ENCODE measurements at places on chromosomes 3 and 15.
A peak's percentile ranks its signal among the peaks of the same experiment; 100 is the strongest.

DNA sequence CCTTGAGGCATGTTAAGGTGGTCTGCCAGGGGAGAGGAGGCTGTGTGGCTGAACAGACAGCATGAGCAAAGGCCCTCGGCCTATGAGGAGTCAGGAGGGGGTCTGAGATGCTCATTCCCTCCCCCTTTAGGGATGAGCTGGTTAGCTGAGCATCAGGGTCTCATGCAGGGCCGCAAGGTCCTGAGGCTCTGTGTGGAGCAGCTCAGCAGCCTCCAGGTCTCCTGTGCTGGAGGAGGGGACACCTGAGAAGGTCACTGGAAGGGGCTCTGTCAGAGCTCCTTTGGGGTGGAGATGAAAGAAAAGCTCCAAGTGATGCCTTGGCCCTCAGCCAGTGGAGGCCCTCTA is 67.1 kb downstream of the RASGRF1 start:
- DNase-seq = no peak

- DNase-seq = no peak
These were observed 1.4 kb upstream of the MUC13 start for GRCh38 chr3:124935794-124936542.

DNA sequence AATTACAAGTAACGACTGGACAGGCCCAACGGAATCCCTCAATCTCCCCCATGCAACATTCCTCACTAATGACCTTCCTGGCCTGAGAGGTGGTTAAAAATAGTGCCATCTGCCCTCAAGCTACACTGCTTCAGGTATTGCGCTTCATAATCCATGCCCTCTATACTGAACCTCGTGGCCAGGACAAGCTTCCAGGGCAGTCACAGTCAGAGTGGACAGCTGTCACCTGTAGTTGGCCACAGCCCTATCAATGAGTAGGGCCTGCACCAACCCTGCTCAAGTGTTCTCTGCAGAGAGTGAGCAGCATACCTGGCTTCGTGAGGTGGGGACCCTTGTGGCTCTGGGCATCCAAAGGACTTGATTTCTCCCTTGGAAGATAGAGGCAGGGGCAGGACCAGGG is 46.9 kb upstream of the SEMA4B start:
- no peak for DNase-seq

GRCh38 chr15:55282284-55282833 is 7.3 kb downstream of the RAB27A start:
- peak; percentile 18 for DNase-seq

DNA sequence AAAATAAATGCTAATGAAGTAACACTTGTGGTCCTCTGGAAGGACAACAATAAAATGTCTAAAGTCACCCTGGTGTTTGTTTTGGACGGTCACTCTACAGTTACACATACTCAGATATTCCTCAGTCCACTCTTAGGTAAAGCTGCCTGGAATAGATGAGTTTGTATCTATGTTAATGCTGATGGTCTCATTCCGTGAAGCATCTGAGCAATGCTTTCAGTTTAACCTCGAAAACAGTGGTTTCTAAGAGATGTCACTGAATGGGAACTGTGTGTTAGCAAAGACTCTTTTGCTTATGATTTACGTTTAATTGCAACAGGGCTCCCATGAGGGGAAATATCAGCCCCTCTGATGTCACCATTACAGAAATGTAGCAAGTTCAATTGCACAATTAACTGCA is 49.1 kb downstream of the FBN1 start:
- no peak for DNase-seq

- DNase-seq = no peak
These were observed 505.2 kb downstream of the SHQ1 start for GRCh38 chr3:72343078-72343477.

- no peak for DNase-seq
These were observed 5.2 kb downstream of the SOX2 start for GRCh38 chr3:181716966-181717365.

GRCh38 chr3:23385327-23385726 is 182.2 kb downstream of the UBE2E2 start:
- no peak for DNase-seq

DNA sequence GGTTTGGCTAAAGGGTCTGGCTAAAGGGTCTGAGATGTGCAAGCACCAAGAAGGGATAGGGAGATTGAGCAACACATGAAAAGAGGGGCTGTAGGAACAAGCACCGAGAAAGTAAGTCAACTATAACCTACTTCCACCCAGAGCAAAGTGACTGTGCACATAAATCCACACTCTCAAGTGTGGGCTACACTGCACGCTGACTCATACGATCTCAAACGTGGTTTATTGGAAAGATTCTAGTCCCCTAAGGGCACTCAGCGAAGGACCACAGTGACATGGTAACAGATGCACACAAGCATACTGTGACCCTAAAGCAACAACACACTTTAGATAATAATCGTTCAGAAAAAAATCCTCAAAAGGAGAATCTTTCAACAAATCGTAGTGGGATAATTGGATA is 48.0 kb downstream of the EHHADH start:
- DNase-seq = no peak

- no peak for DNase-seq
These were observed 59.5 kb upstream of the CTSH start for GRCh38 chr15:79004336-79004735.

GRCh38 chr3:24604215-24604614 is 109.6 kb upstream of the THRB start:
- no peak for DNase-seq

GRCh38 chr3:102140116-102140515 is 290.8 kb downstream of the NFKBIZ start:
- no peak for DNase-seq

GRCh38 chr15:63439536-63440264 is 58.1 kb upstream of the CA12 start:
- DNase-seq = no peak

GRCh38 chr3:102074946-102075345 is 225.6 kb downstream of the NFKBIZ start:
- no peak for DNase-seq

DNA sequence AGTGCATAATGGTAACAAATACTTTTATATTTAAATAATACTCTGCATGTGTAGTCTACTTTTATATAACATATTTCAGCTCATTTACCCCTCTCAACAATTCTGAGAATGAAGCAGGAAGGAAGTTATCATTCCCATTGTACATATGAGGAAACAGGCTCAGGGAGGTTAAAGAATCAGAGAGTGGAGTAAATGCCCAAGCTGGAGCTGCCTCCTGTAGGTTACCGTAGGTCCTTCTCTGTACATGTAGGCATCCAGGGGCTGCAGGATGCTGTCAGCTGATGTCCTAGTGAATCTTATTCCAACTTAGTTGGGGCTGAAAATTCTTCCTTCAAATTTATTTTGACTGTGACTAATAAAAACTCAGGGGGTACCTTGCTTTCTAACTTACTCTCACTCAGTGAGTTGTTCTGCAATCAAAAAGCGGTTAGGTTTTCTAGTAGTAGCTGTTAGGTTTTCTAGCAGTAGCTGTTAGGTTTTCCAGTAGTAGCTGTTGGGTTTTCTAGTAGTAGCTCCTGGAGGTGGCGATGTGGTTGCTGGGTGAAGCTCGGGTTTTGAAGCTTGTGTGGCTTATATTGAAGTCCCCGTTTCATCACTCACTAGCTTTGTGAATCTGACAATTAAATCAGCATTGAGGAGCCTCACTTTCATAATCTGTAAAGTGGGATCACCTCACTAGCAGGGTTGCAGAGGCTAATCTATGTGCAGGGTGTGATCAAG is 357.0 kb downstream of the NR2F2 start:
- no peak for DNase-seq

DNA sequence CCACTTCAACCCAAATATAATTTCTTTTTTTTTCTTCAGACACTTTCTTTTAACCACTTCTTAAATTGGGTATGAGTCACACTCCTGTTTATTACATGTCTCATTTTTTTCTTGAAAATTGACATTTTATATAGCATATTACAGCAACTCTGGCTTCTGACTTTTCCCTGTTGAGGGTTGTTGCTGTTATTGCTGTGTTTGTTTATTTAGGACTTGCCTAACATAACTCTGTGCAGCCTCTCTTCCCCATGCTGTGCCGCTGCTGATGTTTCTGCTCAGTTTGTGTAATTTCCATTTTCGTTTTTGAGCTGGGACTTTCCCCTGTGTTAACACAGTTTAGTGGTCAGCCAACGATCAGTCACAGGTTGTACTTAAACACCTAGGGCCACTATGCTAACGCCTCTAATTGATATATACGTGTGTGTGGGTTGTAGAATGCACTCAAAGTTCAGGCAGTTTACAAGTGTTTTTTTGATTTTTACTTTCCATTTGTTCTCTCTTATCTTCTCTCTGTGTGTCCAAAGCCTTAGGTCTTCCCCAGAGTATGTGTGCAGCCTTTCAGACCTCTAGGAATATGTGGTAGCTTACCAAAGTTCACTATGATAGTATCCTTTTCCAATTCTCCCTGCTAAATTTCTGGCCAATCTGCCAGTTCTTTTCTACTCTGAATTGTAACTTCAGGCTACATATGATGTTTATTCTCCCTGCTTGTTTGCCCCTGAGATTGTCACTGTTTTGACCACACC is 337.2 kb downstream of the ZBTB20 start:
- peak; percentile 1 for DNase-seq

GRCh38 chr3:37236024-37236423 is 61.6 kb upstream of the LRRFIP2 start:
- no peak for DNase-seq

DNA sequence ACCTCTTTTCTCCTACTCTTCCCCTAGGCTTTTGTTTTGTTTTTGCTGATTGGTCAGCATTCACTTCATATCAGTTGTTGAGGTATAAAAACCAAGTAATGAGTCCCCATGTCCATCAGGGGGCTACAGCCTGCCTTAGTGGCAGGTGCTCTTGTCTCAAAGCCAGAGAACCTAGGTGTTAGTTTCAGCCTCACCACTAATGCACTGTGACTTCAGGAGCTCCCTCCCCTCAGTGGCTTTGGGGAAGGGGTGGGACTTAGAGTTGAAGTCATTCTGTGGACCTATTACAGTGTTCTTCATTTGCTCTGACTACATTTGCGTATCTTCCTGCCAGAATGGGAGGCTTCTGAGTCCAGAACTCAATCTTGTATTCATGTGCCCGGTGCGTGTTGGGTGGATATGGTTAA is 41.6 kb downstream of the NR2C2 start:
- DNase-seq = peak; percentile 11

DNA sequence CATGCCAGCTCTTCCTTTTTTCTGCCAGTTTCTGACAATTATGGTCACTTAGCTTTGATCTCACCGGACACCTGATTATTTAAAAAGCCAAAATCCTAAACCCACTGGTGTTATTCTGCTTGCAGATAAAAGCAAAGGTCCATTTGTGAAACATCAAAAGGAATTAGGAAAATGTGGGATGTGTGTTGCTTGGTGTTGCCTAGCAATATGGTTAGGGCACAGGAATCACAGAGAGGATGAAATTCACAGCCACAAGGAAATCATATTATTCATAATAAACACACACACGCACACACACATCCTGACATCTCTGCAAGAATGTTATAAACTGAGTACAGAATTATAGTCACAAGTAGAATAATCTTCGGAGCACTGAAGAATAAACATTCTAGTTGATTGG is 89.3 kb upstream of the BHLHE40 start:
- no peak for DNase-seq

DNA sequence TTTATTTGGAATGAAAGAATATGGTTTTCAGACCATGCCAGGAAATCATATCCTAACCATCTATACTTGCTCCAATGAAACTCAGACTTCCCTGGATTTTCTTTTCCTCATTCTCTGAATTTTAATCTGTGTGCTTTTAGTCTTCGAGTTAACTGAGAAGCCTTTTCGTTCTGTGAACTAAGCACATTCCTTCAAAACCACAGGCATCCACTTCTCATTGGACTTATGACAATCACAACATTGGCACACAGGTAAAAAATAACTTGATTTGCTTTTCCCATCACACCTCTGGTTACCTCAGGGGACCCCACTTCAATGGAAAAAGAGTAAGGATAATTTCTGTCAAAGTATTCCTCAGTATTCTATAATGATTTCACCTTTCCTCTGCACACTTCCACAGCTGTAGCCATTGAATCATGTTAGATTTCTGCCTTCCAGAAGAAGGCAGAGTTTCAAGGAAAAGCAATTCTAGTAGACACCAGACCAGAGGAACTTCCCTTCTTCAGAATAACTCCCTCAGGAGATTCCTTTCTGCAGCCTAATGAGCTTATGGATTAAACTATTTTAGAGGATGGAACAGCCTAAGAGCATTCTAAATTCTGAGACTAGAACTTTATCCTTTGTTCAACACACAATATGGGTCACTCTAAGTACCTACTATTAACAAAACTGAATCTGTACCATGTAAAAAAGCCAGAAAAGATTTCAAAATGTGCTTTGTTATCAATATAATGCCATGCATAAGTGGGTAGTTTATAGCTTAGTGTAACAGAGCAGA is 15.9 kb downstream of the COMMD2 start:
- DNase-seq = no peak

GRCh38 chr3:190360228-190360627 is 27.7 kb upstream of the CLDN16 start:
- DNase-seq = no peak

- no peak for DNase-seq
These were observed 79.2 kb upstream of the OCA2 start for GRCh38 chr15:28178290-28178689.

- no peak for DNase-seq
These were observed 151.2 kb upstream of the CDIN1 start for GRCh38 chr15:36428102-36428845.

GRCh38 chr3:134885877-134886621 is 91.0 kb downstream of the EPHB1 start:
- no peak for DNase-seq

DNA sequence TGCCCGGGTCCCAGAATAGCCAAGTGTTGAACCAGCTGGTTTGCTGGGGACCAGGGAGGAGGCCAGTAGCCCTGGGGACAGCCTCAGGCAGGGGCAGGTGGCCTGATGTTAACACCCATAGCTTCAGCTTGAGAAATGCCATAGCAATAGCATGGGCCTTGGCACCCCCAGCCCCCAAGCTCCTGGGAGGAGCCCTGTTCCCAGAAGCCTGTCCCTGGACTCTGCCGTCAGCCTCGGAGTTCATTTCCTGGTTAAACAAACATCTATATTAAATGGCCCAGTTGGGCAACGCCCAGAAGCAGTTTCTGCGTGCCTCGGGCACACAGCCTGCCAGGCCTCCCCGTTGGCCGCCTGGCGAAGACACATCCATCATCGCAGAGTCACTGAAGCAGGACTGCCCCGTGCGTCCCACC is 58.2 kb downstream of the FGD5 start:
- DNase-seq = no peak
